ENCODE measurements at places on chromosomes 16 and 17.

DNA sequence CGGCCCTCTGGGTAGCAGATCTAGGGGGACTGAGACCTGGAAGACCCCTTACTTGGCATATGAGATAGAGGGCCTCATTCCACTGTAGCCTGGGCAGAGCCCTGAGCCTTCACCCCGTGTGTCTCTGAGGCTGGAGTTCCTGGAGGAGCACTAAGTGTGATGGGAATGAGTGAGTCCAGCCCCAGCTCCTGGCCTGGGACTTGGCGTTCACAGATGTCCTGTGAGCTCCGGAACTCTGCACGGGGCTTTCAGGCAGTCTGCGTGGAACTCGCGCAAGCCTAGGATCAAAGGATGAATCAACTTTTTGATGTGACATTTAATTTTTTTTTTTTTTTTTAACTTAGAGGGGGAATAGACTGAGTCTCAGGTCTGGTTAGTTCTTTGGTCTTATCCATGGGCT is 1.8 kb downstream of the NKD1 start:
- DNase-seq: no peak

DNA sequence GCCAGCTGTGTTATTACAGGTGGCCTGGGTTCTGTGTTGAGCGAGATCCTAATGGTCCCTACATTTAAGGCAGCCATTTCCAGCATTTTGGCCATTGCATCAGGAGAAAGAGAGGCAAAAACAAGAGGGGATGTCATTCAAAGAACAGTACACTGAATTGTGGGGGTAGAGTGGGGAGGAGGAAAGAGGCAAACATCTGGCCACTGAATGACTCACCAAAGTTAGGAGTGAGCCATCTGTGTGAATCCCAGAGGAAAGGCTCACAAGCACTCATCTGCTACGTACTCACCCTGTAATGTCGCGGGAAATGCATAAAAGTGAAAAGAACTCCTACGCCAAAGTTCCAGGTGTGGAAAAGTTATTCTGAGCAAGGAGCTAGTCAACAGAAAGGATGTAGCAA is 16.7 kb downstream of the KRABD2 start:
- no peak for DNase-seq

DNA sequence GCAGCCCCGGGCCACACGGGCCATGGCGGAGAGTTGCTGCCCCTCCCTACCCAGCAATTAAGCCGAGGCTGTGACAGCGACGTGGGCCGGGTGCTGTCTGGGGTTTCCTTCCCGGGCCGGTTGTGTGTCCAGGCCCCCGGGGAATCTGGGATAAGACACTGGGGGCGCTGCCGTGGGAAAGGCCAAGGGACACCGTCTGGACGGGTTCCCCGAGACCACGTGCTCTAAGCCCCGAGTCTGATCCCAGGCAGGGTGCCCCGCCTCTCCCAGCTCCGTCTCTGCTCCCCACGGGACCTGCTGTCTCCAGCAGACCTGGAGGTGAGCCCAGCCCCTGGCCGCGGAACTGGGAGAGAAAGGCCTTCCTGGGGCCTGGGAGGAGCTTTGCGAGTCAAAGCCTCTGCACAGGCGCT is 92.2 kb downstream of the IRX3 start:
- DNase-seq: no peak

DNA sequence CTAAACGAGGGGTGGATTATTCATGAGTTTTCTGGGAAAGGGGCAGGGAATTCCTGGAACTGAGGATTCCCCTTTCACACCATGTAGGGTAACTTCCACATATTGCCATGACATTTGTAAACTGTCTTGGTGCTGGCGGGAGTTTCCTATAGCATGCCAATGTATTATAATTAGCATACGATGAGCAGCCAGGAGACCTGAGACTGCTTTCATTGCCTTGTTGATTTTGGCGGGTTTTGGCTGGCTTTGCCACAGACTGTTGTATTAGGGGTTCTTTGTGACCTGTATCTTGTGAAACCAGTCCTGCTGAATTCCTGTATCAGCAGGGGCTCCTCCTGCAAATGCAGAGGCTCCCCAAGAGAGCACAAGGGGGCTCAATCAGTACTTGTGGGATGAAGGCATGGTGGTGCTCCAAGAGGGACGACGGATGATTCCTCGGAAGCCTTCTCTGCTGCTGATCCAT is 104.4 kb upstream of the CACNG5 start:
- DNase-seq: peak; percentile 8

DNA sequence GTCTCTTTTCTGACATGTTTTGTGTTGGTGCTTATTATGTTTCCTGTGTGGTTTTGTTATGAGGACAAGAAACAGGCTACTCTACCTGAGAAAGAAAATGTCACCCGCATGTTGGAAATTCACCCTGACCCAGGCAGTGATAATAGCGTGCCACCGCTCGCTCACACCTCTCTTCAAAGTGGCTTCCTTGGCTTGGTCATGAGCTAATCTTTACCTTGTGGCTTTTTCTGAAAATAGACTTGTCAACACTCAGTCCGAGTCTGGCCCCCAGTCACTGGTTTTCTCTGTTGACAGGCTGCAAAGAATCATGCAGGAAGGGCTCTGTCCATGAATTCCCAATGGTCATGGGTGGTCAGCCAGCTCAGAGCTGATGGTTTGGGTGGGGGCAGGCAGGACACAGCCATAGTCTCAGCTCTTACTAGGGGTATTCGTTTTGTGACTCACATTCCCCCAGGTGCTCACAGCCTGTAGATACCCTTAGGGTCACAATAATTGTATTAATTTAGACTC is 121.3 kb upstream of the CACNG5 start:
- DNase-seq: no peak

Data from MV-4-11 (cell line).